Activated T-cell treated with anti-CD3 and anti-CD28 coated beads for 24 hours (primary cell): ENCODE measurements at places on chromosomes 5 and 9.

DNA sequence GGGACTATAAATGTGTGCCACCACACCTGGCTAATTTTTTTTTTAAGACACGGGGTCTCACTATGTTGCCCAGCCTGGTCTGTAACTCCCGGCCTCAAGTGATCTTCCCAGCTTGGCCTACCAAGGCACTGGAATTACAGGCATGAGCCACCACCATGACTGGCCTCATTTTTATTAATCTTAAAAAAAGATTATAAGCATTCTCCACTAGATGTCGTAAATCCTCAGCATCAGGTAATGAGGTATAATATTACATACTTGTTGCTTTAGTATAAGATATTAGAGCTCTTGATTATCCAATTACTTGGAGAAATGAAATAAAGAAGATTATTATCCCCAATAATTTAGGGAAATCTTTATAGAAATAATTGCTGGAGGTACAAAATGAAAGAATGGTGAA is 78.2 kb upstream of the HTR1A start:
- no peak for DNase-seq

DNA sequence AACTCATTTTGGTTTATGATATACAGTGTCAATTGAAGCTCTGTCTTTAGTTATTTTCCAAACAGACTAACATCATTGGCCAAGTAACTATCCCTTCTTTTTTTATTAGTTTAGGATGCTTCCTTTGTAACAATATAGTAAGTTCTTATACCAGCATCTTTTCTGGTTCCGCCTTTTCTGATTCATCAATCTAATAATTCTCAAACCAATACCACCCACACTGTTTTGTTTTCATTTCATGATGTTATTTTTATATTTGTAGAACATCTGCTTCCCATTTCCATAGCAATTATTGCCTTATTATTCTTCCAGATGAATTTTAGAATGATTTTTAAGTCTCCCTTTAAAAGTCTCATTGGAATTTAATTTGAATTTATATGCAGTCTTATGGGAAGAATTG is 218.1 kb downstream of the RFK start:
- no peak for DNase-seq

- DNase-seq, result no peak
Measured at GRCh38 chr9:15711531-15711930, 158.7 kb downstream of the CCDC171 start.

GRCh38 chr5:147849226-147849625 is 17.8 kb upstream of the SPINK1 start:
- DNase-seq, result no peak

- DNase-seq, result no peak
Measured at GRCh38 chr5:67792891-67793290, 422.7 kb upstream of the PIK3R1 start.

GRCh38 chr9:92501671-92502393 is 19.5 kb upstream of the ASPN start:
- no peak for DNase-seq

DNA sequence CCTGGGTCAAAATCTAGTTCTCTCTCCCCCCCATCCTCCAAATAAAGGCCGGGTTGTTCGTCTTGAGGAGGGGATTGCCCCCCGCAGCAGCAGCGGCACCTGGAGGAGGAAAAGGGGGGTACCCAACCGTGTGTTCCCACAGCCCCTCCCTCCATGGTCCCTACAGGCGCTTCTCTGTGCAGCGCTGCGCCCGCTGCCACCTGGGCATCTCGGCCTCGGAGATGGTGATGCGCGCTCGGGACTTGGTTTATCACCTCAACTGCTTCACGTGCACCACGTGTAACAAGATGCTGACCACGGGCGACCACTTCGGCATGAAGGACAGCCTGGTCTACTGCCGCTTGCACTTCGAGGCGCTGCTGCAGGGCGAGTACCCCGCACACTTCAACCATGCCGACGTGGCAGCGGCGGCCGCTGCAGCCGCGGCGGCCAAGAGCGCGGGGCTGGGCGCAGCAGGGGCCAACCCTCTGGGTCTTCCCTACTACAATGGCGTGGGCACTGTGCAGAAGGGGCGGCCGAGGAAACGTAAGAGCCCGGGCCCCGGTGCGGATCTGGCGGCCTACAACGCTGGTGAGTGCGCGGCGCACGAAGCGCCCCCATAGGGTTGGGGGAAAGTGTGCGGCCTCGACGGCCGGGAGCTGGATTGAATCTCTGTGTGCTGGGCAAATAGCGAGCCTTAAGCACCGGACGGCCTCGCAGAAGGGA is 3.5 kb downstream of the LHX2 start:
- DNase-seq, result no peak

- no peak for DNase-seq
Measured at GRCh38 chr9:2288309-2288708, 273.2 kb downstream of the SMARCA2 start.

GRCh38 chr9:77731008-77731698 is 83.0 kb upstream of the GNA14 start:
- no peak for DNase-seq

DNA sequence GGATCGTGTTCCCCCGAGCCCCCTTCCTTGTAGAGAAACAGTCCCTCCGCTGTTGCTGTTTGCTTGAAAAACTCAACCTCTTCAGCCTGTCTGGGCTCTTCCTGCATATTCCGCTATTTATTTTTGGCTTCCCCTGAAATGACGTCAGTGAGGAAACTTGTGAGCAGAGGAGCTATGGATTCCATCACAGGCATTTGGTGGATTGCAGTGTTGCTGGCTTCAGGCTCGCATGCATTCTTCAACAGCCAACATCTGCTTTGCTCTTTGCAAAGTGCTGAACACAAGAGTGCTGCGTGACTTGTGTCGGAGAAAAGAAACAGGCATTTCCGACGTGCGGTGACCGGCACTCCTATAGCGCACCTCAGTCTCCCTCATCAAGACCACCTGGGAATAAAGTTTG is 232.7 kb downstream of the RFK start:
- no peak for DNase-seq

DNA sequence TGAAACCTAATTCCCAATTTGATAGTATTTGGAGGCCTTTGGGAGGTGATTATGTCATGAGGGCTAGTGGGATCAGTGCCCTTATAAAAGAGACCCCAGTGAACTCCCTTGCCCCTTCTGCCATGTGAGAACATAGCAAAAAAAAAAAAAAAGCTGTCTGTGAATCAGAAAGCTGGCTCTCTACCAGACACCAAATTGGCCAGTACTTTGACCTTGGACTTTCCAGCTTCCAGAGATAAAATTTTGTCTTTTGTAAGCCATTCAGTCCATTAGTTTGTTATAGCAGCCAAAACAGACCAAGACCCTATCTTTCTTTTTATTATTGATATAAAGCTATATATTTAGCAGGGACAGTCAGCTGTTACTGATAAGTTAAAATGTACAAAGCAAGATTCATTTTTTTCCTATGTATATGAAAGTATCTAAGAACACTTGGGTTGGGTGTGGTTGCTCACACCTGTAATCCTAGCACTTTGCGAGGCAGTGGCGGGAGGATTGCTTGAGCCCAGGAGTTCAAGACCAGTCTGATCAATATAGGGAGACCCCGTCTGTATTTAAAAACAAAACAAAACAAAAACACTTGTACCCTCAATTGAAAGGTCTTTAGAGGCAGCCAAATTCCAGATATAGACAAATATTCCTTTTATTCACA is 8.1 kb upstream of the C5orf24 start:
- DNase-seq, result no peak

DNA sequence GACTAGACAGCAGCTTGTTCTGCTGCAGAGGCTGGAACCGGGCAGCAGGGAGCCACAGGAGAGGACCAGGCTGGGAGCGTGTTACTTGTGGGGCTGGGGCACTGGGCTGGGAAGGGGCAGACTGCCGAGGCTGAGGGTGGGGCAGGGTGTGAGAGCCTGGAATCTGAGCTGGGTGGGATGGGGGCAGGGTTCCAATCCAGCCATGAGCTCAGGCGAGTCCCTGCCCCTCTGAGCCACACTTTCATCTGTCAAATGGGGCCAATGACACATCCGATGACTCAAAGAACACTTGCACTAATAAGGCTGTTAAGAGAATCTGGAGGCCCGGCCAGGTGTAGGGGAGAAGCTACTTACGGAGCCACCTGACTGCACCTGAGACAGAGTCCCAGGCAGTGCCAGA is 18.7 kb upstream of the WDR38 start:
- no peak for DNase-seq

GRCh38 chr5:39157701-39158100 is 61.7 kb downstream of the FYB1 start:
- no peak for DNase-seq

DNA sequence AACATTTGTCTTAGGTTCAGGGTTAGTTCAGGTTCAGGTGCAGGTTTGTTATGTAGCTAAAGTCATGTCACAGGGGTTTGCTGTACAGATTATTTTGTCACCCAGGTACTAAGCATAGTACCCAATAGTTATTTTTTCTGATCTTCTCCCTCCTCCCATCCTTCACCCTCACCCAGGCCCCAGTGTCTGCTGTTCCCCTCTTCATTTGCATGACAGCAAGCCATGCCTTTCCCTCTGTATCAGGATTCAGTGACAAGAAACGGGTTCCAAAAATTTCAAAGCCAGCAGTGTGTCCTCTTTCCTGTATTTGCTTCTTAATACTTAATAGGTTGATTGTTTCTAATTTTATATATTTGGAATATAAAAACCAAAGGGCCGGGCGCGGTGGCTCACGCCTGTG is 330.8 kb upstream of the SGCD start:
- no peak for DNase-seq

- DNase-seq, result no peak
Measured at GRCh38 chr9:22005021-22005701, 3.9 kb downstream of the CDKN2B start.

- no peak for DNase-seq
Measured at GRCh38 chr9:71250581-71250980, 129.2 kb upstream of the TRPM3 start.

DNA sequence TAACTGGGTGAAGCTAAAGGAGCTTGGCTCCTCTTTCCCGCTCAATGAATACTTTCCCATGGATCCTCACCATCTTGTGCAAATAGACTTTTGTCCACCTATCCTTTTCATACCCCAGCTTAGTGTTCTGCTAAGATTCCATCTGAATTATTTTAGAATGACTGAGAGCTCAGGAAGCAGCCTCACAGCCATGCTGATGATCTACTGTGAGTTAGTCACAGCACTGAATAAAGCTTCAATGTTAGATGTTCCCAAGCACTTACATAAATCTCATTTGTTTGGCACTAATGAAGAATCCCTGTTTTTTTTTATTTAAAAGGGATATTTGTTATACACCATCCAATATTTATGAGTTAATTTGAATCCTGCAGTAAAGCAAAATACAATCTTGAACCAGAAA is 317.6 kb upstream of the TRPC7 start:
- DNase-seq, result no peak

GRCh38 chr5:14097998-14098471 is 45.1 kb upstream of the TRIO start:
- no peak for DNase-seq

GRCh38 chr5:123598028-123598689 is 86.2 kb downstream of the CSNK1G3 start:
- DNase-seq, result no peak

DNA sequence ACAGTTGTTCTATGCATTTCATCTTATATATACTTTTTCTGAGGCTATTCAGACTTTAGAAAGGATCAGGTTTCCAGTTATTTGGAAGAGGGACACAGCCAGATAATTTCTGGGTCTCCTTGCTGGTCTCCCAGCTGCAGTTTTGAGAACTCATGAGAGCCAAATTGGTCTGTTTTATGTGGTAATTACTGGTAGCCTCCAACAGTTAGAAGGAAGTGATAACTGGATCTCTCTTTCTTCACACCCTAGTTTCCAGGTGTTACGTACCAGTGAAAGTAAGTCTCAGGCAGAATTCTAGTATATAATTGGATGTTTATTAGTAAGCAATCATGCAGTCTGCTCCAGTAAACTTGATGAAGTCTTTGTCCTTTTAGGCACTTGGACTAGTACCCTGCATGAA is 63.2 kb upstream of the RPS23 start:
- no peak for DNase-seq

- DNase-seq, result no peak
Measured at GRCh38 chr5:116378007-116378776, 196.4 kb downstream of the SEMA6A start.

GRCh38 chr5:25349746-25350145 is 705.0 kb upstream of the CDH10 start:
- DNase-seq, result no peak

DNA sequence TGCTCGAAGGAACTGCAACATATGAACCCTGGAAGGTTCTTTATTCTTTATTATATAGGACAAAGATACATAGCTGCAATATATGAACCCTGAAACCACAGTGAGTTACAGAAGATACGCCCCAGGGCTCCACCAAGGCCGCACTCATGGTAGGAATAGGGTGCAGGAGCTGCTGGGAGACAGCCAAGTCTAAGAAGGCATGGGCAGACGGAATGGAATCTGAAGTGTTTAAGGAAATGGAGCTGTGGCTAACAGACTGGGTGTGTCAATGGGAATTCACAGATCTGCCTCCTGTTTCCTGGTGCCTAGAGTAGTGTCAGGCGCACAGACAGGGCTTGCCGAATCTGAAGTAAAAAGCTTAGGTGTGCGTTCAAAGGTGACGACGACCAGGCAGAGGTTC is 286.4 kb downstream of the DENND1A start:
- DNase-seq, result no peak

GRCh38 chr5:125826214-125826613 is 597.0 kb upstream of the GRAMD2B start:
- DNase-seq, result no peak

GRCh38 chr9:123756484-123757106 is 173.3 kb downstream of the DENND1A start:
- no peak for DNase-seq

DNA sequence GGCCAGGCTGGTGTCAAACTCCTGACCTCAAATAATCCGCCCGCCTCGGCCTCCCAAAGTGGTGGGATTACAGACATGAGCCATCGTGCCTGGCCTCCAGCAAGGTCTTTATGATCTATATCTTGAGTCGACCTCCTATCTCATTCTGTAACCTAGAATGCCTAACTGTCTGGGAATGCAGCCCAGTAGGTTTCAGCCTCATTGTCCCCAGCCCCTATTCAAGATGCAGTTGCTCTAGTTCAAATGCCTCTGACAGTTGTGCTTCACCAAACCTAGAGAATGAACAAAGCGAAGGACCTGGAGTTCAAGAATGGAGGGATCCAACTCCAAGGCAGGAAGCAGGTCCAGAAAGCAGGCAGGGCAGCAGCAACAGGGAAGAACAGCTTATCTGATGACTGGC is 30.8 kb downstream of the GLRX start:
- no peak for DNase-seq

GRCh38 chr5:143748516-143748915 is 63.4 kb upstream of the HMHB1 start:
- DNase-seq, result no peak

GRCh38 chr5:131460867-131461572 is 174.0 kb downstream of the RAPGEF6 start:
- DNase-seq, result no peak
